ENCODE measurements at places on chromosomes 12 and 14.

DNA sequence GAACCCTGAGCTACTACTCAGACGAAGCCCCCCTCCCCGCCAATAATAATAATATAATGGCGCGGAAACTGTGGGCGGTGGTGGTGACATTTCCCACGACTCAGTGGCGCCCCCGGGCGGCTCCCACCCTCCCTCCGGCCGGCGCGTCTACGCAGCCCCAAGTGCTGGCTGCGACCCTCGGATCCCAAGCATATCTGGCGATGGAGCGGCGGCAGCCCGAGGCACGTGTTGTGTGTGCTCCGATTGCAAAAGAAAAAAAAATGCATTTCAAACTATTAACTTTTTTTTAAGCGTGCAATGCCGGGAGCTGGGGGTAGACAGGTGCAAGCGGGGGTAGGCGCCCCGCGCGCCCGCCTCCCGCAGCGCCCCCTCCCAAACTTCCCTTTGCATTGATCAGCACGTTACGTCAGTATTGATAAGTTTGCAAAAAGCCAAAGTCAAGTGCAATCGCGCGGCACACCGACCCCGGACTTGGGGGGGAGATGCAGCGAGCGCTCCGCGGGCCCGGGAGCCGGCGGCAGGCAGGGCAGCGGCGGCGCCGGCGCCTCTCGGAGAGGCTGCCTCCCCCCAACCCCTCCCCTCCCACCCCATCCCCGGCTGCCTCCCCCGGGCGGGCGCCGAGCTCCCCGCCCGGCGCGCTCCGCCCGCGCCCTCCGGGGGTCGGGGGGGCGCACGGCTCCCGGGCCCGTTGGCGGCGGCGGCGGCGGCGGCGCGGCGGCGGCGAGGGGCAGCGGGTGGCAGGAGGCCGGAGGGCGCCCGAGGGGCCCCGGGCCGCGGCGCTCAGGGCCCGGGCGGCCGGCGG, 113.1 kb upstream of the MYL2 start:
- DNase-seq = peak; percentile 43

GRCh38 chr12:80001562-80001961, 66.7 kb upstream of the PPP1R12A start:
- no peak for DNase-seq

GRCh38 chr12:19620222-19620621, 180.9 kb downstream of the AEBP2 start:
- no peak for DNase-seq

DNA sequence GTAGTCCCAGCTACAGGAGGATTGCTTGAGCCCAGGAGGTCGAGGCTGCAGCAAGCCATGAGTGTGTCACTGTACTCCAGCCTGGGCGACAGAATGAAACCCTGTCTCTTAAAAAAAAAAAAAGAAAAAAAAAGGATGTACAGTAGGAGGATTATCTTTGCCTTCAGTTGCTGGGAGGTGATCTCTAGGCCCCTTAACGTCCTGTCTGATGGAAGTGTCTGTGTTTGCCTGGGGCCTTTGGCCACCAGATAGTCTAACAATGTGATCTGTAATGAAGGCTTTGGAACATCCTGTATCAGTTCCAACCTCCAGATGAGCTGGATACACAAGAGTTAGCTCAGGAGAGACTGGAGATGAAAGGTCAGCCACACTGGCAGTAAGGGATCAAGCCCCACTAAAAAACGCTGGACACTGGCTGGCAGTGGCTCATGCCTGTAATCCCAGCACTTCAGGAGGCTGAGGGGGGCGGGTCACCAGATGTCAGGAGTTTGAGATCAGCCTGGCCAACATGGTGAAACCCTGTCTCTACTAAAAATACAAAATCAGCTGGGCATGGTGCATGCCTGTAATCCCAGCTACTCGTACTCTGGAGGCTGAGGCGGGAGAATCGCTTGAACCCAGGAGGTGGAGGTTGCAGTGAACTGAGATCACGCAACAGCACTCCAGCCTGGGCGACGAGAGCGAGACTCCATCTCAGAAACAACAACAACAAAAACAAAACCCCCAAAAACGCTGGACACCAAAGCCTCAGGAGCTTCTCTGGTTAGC, 19.0 kb upstream of the HNF1A start:
- no peak for DNase-seq

DNA sequence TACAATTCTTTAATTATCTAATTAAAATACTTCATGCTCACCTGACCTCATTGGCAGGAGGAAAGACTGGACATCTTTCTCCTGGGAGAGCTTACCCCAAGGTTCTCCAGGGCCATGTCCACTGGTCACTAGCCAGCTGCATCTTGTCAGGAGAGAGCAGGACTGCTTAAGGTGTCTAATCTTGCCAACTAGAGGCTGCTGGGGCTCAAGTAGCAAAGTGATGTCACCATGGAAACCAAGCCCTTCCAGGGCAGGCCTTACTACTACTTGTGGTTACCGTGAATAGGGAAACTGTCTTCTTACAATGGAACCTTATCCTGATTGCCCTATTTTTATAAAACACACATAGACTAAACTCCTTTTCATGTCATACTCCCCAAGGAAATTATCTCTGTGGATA, 376.4 kb downstream of the SNAPC1 start:
- DNase-seq = no peak

DNA sequence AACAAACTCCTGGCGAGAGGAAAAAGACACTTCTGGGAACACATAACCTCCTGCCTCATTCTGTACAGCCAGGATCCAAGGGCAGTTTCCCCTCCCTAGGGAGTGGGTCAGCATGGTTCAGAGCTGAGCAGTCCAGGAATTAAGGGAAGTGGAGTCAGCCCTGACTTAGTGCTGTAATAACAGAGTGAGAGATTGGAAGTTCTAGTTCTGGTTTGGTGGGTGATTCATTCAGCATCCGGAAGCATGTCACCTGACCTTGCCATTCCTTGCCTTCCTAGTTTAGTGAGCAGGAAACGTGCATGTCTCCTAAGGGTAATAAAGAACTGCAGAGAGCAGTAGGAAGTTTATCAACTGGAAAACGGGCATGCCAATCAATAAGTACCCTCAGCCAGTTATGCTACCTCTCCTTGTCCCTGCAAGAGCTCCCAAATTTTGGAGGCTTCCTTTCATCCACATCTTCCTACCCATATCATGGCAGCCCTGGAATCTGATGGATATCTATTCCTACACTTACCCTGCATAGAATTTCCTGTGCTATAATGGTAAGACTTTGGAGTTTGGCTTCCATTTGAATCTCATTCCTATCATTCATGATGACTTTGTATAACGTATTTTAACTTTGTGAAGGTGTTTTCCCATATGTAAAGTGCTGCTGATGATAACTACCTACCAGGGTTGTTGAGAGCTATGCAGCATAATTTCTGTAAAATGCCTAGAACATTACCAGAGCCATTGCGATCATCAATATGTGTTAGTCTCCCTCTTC, 28.5 kb upstream of the MAGOHB start:
- no peak for DNase-seq

- no peak for DNase-seq
Observed at GRCh38 chr14:30225176-30225575, 297.5 kb upstream of the PRKD1 start.

DNA sequence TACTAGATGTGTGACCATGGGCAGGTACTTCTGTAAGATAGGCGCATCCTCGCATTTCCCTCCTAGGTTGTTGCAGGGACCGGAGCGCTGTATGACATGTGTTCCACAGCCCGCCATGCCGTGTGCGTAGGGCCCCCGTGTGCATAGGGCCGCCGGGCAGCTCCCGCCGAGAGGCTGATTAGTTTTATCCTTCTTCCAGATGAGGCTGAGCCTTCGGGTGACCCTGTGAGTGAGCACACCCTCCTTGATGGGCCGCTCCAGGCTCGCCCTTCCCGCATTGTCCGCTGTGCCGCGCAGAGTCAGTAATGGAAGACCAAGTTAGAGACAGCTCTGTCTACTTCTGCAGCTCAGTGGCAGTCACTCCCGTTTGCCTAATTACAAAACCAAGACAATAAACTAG, 72.9 kb upstream of the DYNC1H1 start:
- no peak for DNase-seq

DNA sequence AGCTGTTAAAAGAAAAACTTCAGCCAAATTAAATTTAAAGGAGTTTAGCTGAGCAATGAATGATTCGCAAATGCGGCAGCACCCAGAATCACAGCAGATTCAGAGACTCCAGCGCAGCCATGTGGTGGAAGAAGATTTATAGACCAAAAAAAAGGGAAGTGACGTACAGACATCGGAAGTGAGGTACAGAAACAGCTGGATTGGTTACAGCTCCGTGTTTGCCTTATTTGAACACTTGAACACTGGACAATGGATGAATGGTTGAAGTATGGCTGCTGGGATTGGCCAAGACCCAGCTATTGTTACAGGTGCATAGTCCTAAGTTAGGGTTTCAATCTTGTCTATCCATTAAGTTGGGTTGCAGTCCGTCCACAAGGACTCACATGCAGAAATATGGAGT, 42.6 kb downstream of the GALNT8 start:
- no peak for DNase-seq

DNA sequence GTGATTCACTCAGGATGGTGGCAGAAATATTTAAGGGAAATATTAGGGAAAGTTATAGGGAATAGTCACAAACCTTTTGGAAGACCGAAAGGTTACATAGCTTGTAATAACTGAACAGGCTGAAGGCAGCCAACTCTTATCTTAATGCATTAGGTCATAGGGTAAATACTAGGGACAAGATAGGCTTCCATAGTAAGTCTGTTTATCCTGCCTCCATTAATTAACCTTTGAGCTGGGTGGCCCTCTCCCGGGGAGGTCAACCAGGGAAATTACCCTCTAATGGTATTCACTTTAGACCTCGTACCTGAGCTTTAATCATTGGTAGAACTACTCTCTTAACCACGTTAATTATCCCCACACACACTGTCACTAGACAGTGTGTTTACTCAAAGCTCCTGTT, 981.8 kb downstream of the SLC16A7 start:
- DNase-seq = no peak

- DNase-seq = no peak
Observed at GRCh38 chr14:57921377-57921776, 55.5 kb upstream of the SLC35F4 start.

- DNase-seq = no peak
Observed at GRCh38 chr14:50228313-50228712, 3.1 kb downstream of the SOS2 start.

DNA sequence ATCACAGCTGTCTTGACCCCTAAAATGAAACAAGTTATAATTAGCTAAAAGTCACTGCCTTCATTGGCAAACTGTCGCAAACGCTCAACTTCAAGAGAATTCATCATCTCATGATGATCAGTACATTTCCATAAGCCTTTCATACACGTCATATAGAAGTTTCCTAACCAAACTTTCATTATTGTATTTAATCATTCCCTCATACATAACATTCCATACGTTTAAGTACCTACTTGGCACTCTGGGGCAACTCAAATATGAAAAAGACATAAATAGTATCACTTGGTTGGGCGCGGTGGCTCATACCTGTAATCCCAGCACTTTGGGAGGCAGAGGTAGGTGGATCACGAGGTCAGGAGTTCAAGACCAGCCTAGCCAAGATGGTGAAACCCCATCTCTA, 12.4 kb upstream of the PPP2R5E start:
- DNase-seq = no peak

DNA sequence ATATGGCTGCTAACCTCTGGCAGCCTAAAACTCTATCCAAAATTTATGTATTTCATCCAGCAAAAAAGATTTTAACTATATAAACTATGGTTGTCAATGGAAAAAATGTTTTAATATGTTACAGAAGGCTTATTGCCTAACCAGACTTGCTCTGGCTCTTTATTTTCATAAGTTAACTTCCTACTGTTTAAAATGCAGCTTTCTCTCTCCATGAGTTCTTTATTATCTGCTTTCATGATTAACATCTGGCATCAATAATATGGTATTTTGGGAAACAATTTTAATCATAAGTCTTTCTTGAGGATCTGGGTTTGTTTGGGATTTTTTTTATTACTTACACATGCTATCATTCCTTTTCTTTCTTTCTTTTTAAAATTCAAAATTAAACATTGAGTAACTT, 20.5 kb downstream of the KERA start:
- DNase-seq = no peak

GRCh38 chr12:6135071-6135470, 10.6 kb upstream of the VWF start:
- no peak for DNase-seq

DNA sequence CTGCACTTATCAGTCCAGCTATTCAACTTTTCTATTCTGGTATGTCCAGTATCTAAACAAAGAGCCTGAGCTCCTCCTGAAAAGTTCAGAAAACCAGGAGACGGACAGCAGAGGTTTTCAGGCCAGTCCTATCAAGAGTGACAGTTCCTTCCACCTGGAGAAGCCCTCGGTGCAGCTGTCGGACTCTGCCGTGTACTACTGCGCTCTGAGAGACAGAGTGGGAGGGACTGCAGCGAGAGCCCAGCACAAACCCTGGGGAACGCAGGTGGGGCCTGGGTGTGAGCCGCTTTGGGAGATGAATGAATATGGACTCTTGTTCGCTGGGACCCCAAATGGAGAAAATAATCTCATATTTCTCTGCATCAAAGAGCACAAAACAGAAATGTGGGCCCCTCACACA, 329.8 kb upstream of the OR4E1 start:
- DNase-seq = no peak

- DNase-seq = no peak
Observed at GRCh38 chr14:45298423-45299117, 45.6 kb upstream of the MIS18BP1 start.

GRCh38 chr12:4118017-4118510, 155.5 kb upstream of the CCND2 start:
- DNase-seq = no peak

DNA sequence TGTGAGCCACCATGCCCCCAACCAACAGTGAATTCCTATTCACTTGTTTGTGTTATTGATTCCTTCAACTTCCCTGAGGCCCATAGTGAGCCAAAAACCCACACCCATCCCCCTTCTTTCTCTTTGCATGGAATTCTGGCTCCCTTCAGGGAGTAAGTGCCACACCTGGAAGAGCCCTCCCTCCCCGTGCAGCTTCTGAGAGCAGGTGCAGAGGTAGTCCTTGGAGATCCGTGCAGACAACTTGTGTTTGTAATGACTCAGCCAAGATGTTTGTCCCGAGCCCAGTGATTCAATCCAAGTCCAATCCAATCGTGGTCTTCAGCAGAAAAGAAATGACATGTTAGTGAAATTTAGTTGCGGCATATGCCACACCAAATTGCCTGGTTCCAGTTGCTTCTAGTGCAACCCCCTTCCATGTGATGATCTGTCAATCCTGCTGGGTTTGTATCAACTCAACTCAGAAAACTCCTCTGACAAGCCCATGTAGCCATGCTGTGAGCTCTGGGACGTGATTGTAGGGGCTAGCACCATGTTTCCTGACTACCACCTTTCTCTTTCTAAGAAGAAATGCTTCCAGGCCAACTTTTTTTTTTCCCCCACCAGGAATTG, 27.5 kb downstream of the GPRC5A start:
- DNase-seq = no peak

Data from stimulated activated naive CD8-positive, alpha-beta T cell treated with anti-CD3 and anti-CD28 coated beads, Interleukin-15, Interleukin-2, amounts not matched to agents 100 U/mL and 50 U/mL, for 24 hours (primary cell).